ENCODE measurements at places on chromosomes 2 and 18.

- no peak for DNase-seq
These were observed 28.3 kb downstream of the HS6ST1 start for GRCh38 chr2:128290356-128290755.

- DNase-seq: no peak
These were observed 2.6 kb downstream of the THADA start for GRCh38 chr2:43593254-43593653.

DNA sequence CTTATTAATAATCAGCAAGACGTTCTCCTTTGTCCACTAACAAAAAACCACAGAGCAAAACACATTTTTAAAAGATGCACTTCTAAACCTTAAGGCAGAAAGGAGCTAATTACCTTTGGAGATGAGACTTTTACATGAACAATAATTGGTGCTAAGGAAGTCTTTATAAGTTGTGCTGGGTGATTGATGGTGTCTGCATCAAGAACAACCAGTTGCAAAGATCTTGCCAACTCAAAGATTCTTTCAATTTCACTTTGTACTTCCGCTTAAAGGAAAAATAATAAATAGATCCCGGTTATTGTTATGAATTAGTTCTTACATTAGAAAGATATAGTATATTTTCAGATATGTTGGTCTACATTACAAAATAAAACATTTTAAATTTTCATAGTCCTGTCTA is 26.9 kb upstream of the ARL5A start:
- no peak for DNase-seq

GRCh38 chr2:27133195-27133875 is 1.1 kb downstream of the PREB start:
- no peak for DNase-seq

DNA sequence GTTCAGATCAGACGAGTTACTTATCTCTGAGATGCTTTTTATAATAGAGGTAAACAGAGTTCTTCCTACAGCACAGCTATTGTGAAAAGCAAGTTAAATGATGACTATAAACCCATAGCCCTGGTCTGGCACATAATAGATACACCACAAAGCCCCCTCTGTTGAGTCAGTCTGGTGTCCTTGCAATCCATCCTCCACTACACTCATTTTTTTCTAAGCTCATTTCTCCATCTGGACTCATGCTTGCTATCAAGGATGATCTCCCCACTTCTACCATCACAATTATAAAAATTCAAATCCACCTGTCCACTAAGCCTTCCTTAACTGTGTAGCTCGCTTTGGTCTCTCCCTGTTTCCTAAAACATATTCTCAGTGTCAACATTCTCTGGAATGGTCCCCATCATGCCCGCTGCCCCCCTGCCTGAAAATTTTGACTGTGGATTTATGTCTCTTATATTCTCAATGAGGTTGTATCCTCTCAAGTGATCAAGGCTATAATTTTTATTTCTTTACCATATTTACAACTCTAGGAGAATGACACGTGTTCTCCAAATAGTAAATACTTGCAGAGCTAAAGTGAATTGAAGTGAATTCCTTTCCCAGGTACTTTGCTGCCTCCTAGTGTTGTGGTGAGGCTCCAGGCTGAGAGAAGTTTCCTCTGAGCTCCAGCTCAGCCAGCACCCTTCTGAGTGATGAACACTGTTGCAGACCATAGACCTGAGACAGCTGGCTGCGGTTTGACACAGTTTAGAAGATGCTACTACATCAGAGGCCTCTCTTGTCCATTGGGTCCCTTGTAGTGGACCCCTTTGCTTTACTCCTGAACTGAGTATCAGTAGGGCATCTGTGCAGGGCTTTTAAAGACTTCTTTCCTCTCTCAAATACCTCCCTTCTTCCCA is 108.7 kb downstream of the DPP10 start:
- DNase-seq: peak; percentile 13

DNA sequence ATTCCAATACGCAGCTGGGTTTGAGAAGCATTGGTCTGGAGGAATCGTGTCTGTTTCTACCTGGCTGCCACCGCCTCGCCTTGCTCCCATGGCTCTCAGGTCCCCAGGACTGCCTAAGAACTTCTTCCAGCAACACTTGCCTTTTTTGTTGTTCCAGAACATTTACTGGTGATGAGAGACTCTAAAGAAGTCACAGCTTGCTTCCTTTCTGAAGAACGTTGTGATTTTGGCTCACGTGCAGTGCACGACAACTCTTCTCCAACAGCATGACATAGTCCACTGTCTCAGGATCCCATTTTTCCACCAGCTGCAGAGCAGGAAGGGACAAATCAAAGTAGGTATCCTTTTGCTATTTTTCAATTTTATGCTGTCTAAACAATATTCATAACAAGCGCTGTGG is 940.9 kb downstream of the SLC4A3 start:
- no peak for DNase-seq

DNA sequence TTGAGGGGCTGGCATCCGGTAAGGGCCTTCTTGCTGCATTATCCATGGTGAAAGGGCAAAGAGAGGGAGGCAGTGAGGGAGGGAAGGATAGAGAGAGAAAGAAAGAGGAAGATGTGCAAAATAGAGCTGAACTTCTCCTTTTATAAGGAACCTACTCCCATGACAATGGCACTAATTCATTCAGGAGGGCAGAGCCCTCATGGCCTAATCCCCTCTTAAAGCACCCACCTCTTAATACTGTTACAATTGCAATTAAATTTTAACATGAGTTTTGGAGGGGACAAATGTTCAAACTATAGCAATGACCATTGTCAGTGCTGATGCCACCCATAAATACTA is 60.2 kb downstream of the CXCR4 start:
- no peak for DNase-seq

GRCh38 chr2:241372361-241372992 is 16.4 kb downstream of the FARP2 start:
- no peak for DNase-seq

GRCh38 chr2:1591978-1592907 is 152.1 kb downstream of the PXDN start:
- DNase-seq: no peak

DNA sequence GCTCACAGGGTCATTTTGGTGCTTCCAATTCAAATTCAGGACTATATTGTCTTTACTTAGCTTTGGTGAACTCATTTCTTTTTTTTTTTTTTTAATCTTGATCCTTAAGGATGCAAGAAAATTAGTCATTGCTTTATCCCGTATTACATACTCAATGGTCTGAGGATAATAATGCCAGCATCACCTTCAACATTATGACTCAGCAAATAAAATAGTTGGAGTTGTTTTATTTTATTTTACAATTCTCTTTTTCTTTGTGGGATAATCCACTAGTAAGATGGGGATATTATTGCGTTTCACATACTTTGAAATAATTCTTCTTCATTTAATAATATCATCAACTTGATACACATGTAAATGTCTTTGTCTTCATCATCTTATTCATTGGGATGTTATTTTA is 954.9 kb upstream of the GYPC start:
- DNase-seq: no peak

GRCh38 chr2:218369330-218369729 is 12.7 kb downstream of the CATIP start:
- DNase-seq: no peak

GRCh38 chr18:67599277-67599676 is 82.8 kb upstream of the DSEL start:
- DNase-seq: no peak

GRCh38 chr2:157173740-157174184 is 83.7 kb upstream of the GALNT5 start:
- DNase-seq: no peak

DNA sequence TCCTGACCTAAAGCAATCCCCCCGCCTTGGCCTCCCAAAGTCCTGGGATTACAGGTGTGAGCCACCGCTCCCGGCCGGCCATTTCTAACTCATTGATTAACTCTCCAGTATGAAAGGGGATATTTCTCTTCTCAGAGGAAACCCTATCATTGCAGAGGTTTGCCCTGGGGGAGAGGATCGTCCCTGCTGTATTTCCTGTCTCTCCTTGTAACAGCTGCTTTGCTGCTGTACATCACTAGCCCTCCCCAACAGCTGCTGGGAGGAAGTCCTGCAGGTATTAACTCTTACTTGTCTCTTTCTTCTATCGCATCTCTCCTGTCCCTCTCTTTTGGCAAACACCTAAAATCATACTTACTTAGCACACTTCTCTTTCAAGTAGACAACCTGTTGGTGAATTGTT is 219.0 kb upstream of the DSEL start:
- no peak for DNase-seq

DNA sequence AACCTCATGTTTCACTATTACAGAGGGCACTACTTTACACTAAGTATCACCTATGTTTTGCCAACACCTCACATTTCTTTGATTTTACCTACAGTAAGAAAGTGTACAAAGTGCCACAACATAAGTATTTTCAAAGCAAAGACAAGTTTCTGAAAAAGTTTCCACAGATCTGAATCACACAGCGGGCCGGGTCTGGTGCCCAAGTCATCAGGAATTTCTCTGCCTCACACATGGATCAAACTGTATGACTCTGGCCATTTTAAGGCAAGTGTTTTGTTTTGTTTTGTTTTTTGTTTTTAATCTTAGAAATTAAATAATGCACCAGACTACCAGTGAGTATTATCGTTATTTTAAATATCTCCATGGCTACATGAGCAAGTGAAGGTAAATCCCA is 73.4 kb downstream of the ZNF516 start:
- no peak for DNase-seq

DNA sequence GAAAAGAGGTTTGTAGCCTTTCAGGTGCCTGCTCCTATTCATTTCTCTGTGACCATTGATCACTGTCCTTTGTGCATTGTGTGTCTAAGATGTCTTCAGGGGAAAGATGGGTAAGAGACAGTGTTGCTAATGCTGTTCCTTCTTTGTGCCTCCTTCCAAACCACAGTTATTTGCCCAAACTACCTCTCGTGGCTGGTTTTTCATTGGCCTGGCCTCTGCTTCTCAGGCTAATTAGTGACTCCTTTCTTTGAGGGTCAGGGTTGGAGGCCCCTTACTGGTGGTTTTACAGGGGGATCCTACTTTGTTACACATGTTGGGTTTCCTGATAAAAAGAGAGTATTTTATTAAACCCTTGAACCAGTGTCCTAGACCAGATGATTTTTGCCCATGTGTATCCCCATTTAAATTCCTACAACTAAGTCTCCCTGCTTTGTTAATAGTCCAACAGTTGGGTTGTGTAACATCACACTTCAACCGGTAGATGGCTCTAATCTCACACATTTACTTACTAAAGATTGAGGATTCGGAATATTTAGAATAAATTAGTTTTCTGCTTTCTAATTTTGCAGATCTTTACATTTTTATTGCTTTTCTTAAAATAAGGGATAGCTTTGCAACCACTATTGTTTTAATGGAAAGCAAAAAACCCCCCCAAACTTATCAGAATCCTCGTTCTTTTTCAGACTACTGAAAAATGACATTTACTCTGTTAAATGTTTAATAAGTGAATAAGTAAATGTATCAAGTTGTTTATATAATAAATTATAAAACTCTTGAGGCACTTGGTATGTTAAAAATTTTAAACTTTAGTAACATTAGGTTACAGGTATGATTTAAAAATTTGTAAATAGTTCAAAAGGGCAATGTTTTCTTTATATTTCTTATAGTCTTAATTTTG is 2.4 kb downstream of the MARS2 start:
- DNase-seq: no peak

DNA sequence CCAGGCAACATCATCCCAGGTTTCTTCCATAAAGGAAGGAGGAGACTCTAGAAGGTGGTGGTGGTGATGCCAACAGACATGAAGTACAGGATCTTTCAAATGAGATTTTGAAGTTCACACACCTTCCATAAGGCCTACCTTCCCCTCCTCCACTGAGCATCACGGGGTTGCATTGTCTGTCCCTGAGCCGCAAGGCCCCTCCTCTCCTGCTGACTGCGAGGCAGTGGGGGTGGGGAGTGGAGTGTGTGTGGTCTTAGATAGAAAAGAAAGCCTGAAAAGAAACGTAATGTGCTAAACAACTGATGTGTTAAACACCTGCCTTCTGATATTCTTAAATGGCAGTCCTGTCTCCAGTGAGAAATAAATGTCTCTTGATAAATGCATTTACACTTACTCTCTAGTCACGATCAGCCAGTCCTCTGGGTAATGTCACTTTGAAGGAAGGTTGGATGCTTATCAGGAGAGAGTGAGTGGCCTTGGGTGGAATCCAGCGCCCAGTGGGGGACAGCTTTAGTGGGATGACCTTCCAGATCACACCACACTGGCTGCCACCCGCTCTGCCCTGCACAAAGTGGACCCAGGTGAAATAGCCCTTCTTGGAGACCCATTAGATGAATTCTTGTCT is 5.5 kb upstream of the SCYGR5 start:
- DNase-seq: no peak

- no peak for DNase-seq
These were observed 292.9 kb upstream of the TMEFF2 start for GRCh38 chr2:192487636-192488035.

Data from GM19239 (cell line).